ENCODE measurements at places on chromosomes 3 and 15.
A peak's percentile ranks its signal among the peaks of the same experiment; 100 is the strongest.

DNA sequence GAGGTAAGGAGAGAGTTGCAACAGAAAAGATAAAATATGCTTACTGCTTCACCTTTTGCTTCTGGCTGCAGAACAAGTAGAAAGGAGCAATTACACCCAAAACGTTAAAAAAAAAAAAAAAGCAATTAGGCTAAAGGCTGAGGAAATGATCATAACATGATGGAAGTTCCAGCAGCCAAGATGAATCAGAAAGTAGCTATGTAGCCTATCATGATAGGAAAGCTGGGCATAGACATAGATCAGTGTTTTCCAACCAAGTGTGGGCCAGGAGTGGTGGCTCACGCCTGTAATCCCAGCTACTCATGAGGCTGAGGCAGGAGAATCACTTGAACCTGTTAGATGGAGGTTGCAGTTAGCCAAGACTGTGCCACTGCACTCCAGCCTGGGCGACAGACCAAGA is 52.6 kb downstream of the AGTR1 start:
- DNase-seq: peak; percentile 46

DNA sequence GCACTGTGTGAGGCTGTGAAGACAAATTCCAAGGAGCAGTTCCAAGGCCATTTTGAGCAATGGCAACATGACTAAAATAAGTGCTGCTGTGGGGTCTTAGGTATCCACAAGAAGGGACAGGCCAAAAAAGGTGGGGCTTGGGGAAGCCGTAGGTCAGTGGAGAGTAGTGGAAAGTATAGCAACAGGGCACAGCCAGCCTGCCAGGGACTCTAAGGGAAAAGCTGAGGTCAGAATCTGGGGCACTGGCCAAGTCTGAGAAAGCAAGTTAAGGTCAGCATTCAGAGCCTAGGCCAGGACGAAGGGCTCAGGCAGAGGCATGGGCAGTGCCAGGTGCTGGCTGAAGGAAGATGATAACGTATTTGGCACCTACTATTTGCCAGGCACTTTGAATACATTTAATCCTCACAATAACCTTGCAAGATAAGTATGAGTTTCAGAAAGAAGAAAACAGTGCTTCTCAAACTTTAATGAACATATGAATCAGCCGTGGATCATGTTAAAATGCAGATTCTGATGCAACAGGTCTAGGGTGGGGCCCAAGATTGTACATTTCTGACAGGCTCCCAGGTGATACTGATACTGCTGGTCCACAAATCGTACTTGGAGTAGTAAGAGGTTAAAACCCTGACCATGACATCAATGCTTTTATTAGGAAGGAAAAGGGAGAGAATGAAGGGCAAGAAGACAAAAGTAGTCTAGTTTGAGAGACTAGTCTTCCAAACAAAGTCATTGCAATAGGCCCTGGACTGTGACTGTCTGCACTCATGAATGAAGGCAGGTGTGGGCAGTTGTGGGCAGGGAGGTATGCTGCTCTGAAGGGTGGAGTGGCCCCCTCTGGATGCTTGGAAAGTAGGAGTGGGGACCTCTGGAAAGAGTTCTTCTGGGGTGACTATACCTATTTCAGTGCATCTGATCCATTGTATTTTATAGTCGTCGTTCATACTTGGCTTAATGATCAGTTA is 106.3 kb upstream of the ANKRD28 start:
- no peak for DNase-seq

DNA sequence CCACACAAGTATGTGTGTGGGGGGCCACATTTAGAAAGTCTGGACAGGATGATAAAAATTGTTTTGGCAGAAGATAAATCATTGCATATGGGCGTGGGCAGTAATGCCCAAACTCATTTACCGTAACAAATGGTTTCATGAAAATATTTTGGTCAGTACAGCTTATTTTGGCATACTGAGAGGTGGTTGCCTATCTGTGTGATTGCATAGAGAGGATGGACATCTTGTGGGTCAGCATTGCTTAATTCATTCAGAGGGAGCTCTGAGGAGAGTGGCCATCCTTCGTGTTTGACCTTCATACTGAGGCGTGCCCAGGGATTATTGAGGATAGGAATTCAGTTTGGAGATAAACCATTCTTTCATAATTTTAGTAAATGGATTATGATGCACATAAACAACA is 162.5 kb downstream of the GAP43 start:
- no peak for DNase-seq

DNA sequence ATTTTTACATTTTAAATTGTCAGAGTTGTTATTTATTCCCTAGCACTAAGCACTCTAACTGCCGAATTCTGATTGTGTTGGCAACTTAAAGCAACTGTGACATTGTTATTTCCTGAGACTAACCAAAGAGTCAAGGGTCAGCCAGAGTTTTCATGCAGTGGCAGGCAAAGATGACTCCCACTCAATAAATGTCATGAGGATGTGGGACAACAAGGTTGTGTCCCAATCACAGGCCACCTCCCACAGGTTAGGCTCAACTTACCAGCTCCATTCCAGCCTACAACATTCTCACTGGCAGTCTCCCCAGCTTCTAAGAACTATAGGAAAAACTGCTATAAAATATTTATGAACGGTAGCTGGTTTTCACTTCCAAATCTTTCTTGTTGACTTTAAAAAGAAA is 80.1 kb downstream of the RSL24D1 start:
- DNase-seq: no peak

- no peak for DNase-seq
These were observed 966 bp upstream of the C3orf80 start for GRCh38 chr3:160224256-160224655.

DNA sequence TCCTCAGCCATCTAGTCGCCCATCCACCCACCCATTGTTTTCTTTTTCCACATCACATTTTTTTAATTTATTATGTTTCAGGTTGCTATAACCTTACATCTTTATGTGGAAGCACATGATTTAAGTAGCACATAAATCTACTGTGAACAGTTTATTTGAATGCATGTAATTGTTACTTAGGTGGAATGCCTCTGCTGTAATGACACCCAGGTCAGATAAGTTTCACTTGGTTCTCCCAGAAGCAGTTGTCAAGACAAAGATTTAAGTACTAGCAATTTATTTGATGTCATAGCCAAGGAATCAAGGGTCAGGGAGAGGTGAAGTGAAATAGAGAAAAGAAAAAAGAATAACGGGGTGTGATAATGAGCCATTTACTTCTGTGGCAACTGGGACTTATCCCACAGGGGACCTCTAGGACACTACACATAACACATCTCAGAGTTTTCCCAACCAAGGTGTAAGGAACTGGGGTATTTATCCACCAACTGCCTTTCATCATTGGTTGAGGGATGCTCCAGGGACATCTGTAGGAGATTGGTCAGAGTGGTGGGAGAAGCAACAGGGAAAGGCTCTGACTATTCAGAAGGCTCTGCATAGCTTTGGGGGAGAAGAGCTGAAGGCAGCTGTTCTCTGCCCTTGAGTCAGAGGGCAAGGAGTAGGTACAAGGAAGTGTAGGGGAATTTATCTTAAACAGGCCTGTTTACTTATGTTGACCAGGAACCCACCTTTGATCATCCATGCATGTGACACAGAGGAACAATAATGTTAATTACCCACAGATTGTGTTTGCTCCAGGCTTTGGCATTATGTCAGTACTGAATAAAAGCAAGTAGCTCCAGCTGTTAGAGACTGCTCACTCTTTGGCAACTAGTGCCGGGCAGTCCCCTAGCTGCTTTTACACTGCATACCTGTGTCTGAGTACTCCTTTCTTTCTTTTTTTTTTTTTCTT is 94.8 kb downstream of the CD200R1L start:
- peak; percentile 39 for DNase-seq

DNA sequence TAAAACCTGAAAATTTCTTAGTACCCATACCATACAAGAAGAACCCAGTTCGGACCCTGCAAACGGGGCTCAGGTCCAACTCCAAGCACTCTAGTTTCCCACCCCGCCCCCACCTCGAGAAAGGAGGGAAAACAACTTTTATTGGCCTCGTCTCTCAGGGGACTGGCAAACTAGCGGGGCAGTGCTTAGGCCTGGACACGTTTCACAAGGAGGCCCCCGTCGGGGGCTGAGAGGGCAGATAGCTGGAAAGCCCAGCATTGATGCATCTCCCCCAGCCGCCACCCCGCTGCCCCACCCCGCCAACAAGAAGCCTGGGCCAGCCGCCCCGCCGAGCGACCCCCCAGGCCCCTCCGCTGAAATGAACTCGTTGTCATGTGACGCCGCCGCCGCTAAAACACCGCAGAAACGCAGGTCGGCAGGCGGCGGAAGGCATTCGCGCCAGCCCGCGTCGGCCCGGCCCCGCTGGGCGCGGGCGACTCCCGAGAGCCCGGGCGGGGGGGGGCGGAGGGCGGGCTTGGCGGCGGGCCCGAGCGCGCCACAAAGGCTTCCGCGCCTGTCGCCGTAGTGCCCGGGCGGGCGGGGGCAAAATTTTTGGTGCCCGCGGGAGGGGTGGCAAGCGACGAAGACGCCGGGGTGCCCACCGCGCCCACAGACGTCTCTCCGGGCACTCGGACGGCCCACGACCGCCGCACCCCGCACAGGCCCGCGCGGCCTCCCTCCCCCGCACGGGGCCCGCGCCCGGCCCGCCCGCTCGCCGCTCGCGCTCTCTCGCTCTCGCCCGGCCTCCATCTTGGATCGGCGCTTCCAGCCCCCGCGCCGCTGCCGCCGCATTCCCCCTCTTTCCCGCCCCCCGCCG is 634 bp downstream of the STAG1 start:
- peak; percentile 84 for DNase-seq

DNA sequence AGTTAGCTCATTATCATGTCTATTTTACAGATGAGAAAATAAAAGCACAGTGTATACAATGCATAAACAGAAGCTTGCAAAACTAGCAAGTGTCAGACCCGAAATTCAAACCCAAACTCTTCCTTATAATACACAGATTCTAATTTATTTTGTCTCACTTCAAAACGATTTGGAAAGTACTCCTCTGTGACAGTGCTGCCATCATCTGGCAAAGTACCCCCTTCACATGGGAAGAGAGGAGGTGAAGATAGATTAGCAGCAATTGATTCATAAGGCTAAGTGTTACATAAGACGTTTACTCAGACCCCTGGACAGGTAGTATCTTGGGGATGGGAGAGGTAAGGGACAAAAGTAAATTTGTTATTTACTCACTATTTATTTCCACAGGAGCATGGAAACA is 744.0 kb upstream of the SGO1 start:
- DNase-seq: peak; percentile 14

- DNase-seq: no peak
These were observed 332.2 kb upstream of the GOLIM4 start for GRCh38 chr3:168427835-168428475.

GRCh38 chr15:65375871-65376607 is 1.8 kb downstream of the IGDCC3 start:
- DNase-seq: no peak

DNA sequence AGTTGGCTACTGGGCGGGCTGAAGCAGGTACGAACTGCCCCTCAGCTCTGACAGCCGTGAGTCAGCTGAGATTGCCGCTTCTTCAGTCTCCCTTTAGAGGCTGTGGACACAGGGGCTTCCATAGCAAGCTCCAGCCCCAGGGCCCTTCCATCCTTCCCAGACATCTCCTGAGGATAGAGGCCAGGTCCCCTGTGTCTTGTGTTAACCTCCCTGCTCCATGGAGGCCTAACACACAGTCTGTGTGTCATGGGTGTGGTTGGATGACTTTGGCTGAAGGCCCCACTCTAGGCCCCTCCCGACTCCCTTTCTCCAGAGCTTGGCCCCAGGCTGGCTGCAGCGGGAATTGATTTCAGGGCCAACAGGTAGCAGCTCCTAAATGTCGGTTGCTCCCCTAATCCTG is 116.1 kb upstream of the TLE3 start:
- DNase-seq: no peak

DNA sequence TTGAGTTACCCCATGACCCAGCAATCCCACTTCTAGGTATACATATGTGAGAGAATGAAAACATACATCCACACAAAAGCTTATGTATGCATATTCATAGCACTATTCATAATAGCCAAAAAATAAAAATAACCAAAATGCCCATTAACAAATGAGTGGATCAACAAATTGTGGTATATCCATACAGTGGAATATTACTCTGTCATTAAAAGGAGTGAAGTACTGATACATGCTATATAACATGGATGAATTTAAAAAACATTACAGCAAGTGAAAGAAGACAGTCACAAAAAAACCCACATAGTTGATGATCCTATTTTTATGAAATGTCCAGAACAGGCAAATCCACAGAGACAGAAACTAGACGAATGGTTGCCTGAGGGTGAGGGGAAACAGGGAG is 5.2 kb downstream of the C3orf20 start:
- DNase-seq: no peak

DNA sequence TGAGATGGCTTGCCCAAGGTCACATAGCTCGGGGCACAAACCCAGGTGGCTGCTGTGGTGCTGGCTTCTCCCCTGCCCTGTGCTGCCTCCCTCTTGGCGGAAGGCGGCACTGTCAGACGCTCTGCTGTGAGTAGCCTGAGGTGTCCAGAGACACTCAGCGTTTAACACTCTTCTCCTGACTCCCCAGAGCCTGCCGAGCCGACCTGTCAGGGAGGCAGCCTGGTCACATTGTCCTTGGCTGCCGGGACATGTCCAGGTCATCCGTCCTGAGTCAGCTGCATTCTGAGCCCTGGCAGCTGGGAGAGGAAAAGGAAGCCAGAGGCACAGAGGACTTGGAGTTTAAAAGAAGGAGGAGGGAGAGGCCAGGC is 4.7 kb downstream of the LMAN1L start:
- DNase-seq: peak; percentile 13

DNA sequence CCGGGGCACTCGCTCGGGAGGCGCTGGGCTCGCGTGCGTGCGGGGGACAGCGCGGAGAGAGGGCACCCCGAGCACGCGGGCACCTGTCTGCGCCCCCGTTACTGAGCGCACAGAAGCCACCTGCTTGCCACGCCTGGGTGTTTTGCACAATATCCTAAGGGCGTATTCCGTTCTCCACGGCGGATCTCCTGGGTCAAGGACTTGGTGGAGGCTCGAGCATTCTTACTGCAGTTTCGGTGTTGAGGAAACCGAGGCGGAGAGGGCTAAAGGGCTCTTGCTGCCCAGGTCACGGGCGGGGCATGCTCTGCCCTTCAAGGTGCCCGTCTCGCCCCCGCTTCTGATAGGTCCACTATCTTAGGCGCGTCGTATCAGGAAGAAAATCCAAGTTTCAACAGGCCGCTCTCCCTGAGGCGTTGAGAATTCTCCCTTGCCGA is 526 bp downstream of the GPD1L start:
- DNase-seq: no peak

DNA sequence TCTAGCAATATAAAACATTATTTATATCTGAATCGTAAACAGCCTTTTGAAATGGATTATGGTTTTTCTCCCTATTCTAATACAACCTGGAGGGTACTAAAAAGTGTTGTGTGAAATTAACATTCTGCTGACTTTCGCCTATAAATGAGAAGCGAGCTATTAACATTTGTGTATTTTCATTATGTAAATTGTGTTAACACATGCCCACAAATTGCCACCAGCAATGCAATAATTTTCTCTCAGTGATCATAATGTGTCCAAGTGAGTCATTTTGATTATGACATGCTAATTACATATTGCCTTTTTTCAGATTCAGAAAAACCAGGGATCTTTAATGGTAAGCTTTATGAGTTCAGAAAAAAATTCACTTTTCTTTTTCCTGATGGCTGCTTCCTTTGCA is 77.4 kb upstream of the SKOR1 start:
- no peak for DNase-seq

- DNase-seq: no peak
These were observed 42.5 kb upstream of the UBE3A start for GRCh38 chr15:25481208-25481859.

GRCh38 chr15:78625606-78626280 is 4.9 kb upstream of the CHRNA3 start:
- no peak for DNase-seq

Measured in fibroblast of skin of right biceps (primary cell).